Large intestine (tissue), 12 donors: ENCODE measurements at places on chromosomes 7 and 10.
A peak's percentile ranks its signal among the peaks of the same experiment; 100 is the strongest.

DNA sequence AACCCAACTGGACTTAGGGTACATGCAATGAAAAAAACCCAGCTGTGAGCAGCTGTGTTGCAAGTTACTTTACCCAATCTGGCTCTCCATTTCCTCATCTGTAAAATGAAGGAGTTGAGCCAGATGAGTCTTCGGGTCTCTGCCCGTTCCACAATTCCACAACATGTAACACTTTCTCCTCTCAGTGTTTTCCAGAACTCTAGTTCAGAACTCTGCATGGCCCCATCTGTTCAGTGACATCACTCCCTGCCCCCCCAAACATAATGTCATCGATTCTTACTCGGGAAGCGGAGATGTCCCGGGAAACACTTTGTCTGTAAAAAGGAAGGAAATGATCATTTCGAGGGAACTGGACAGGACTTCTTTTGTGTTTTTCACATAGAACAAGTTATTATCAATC is 2.5 kb downstream of the SH3PXD2A start:
- DNase-seq = no peak

- DNase-seq = no peak
Observed at GRCh38 chr7:5679813-5680473, 101.5 kb downstream of the RNF216 start.

DNA sequence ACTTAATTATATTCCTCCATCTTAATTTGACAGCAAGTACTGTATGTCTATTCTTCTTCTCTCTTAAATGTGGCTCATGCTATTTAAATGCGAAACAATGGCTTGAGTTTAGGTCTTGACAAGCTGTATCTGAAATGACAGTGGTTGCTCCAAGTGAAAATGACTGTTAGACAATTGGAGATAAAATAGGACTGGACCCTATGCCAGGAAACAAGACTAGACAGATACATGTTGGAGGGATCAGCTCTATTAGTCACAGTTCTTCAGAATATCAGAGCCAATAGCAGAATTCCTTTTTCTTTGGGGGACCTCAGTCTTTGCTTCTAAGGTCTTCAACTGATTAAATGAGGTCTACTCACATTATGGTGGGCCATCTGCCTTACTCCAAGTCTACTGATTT is 25.8 kb downstream of the KIAA1217 start:
- no peak for DNase-seq

GRCh38 chr7:79781716-79782115 is 328.2 kb upstream of the MAGI2 start:
- no peak for DNase-seq

DNA sequence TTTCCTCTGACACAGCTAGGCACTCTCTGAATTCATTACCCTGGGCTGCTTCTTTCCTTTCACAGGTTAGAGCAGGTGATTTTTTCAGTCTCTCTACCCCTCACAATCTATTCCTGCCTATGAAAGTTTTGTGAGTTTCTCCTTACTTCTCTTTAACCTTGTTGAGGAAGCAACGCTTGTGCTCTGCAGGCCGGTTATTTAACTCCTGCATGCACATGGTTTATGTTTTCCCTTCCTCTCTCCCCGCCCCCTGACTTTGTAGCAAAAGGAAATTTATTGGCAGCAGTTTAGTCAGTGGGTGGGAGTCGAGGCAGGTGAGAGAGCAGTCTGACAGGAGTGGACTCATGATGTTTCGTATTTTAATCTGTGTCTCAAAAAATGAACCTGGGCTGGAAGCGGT is 91.9 kb downstream of the CELF2 start:
- no peak for DNase-seq

GRCh38 chr10:119505588-119506315 is 36.8 kb downstream of the RGS10 start:
- no peak for DNase-seq

- no peak for DNase-seq
Observed at GRCh38 chr7:24134535-24134934, 149.5 kb upstream of the NPY start.

- no peak for DNase-seq
Observed at GRCh38 chr10:79442171-79443040, 3.0 kb downstream of the ZCCHC24 start.

DNA sequence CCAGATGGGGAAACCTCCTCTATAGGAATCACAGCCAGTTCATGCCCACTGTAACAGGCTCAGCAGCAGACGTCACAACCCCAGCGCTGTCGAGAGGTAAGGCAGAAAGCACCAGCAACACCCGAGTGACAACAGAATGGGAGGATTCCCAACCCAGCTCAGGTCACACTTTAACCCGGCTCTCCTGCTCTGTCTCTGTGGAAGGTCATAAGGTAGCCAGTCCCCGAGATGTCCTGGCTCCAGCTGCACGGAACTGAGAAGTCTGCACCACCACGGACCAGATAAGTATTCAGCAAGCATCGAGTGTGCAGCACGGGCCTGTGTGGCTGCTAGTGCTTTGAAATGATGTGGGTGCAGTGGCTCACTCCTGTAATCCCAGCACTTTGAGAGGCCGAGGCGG is 236.7 kb upstream of the TCERG1L start:
- DNase-seq = no peak

GRCh38 chr10:31209478-31209877 is 109.5 kb upstream of the ZEB1 start:
- DNase-seq = no peak

- DNase-seq = no peak
Observed at GRCh38 chr10:32104622-32105509, 48.6 kb upstream of the KIF5B start.

- DNase-seq = no peak
Observed at GRCh38 chr10:55500931-55501559, 700.0 kb upstream of the PCDH15 start.

GRCh38 chr7:29921404-29922010 is 68.1 kb downstream of the SCRN1 start:
- peak; percentile 46 for DNase-seq

- no peak for DNase-seq
Observed at GRCh38 chr7:102050864-102051460, 233.5 kb downstream of the CUX1 start.
